ENCODE measurements at places on chromosomes 7 and 10.
A peak's percentile ranks its signal among the peaks of the same experiment; 100 is the strongest.

DNA sequence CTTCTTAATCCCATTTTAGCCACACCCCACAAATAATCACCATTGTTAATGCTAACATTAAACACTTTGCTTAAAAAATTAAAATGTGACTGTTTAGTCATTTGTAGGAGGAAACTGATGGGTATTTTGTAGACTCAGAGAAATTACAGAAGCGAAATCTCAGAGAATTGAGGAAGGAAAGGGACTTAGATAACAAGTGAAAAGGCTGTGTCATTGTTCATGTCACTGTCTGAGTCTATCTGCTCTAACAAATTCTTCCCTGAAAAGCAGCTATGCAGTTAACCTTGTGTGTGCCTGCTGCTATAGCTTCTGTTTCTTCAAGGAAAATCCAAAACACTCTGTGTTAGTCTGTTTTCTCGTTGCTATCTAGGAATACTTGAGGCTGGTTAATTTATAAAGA is 40.9 kb upstream of the PLXDC2 start:
- DNase-seq: no peak

GRCh38 chr10:118568327-118568848 is 27.1 kb downstream of the PRLHR start:
- DNase-seq: peak; percentile 82

- peak; percentile 69 for DNase-seq
These were observed 575.6 kb downstream of the ARL4A start for GRCh38 chr7:13262929-13263530.

GRCh38 chr10:93386631-93387369 is 95.3 kb downstream of the MYOF start:
- peak; percentile 16 for DNase-seq

DNA sequence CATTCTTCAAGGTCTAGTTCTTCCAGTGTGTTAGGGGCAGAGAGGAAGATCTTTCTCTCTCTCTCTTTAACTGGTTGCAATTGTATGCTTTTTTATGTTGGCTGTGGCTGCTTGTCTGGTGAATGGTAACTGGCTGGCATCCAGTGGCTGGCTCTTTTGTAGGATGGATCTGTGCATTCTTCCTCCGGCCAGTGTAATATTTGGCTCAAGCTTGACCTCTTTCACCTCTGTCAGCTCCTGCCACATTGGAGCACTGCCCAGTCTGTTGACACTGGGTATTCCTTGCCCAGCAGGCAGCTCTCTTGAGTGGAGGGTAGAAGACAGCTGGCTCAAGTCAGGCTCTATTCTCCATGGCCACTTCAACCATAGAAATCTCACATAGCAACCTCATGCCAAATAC is 528.3 kb downstream of the PHTF2 start:
- no peak for DNase-seq

DNA sequence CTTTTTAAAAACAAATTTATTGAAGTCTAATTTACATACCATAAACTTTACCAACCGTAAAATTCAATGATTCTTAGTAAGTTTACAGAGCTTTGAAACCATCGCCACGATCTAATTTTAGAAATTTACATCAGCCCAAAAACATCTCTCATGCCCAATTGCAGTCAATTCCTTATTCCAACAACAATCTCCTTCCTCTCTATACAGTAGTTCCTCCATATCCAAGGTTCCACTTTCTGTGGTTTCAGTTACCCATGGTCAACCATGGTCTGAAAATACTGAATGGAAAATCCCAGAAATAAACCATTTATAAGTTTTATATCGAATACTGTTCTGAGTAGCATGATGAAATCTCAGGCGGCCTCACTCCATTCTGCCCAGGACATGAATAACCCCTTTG is 183.4 kb upstream of the ADCY1 start:
- no peak for DNase-seq
